Right renal pelvis (tissue), 4 donors: ENCODE measurements at places on chromosomes 16 and 17. TPM values are rescaled to one million over a fixed set of nuclear protein-coding genes. Genes with fewer than 3 reads are reported as not detected.

GAST gene
- polyA plus RNA-seq = not detected

USP43 gene
- 7.1 TPM for polyA plus RNA-seq

HBA2 gene
- polyA plus RNA-seq = 1,266 TPM

TMED6 gene
- 3.7 TPM for polyA plus RNA-seq

FAM20A gene
- polyA plus RNA-seq = 11.6 TPM

PRSS36 gene
- 1.2 TPM for polyA plus RNA-seq

KRT14 gene
- 0.23 TPM for polyA plus RNA-seq

SLX4 gene
- polyA plus RNA-seq = 4.6 TPM

CDT1 gene
- polyA plus RNA-seq = 21.9 TPM

DNA sequence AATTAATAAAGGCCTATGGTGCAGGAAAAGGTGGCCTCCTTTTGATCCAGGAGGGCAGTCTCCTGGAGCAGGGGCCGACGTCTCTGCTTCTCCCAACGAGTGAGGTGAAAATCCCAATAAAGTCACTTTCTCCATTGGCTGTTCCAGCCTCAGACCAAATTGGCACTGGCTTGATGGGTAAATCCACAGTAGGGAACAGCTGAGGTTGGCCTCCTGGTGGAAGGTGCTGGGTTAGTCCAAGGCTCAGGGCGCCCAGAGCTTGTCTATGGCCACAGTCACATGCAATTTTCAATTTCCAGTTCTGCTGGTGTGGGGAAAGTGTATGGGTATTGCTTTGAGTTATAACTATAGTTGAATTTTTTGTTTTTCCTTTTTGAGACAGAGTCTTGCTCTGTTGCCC is 79.0 kb downstream of the NETO2 start:
- no peak for DNase-seq

GRCh38 chr16:90010676-90011507 is 8.4 kb downstream of the DBNDD1 start:
- no peak for DNase-seq

- no peak for DNase-seq
These were observed 19.3 kb upstream of the FOXF1 start for GRCh38 chr16:86490859-86491639.

DNA sequence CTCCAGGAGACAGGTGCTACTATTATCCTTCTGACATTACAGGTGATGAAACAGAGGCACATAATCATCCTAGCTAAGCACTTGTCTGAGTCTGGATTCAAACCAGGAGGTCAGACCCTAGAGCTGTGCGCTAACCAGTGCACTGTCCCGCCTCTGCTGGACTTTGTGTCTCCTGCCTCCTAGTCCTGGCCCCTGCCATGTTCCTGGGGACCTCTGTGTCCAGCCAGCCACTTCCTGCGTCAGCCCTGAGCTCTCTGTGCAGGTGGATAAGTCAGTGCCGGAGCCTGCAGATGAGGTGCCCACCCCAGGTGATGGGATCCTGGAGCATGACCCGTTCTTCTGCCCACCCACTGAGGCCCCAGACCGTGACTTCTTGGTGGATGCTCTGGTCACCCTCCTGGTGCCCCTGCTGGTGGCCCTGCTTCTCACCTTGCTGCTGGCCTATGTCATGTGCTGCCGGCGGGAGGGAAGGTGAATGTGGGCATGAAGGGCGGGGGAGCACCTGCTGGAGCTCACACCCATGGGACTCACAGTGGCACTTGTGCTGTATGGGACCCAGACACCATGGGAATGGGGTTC is 4.2 kb downstream of the SGCA start:
- no peak for DNase-seq

GRCh38 chr16:88790312-88791211 is 5.5 kb upstream of the PIEZO1 start:
- DNase-seq = no peak

GRCh38 chr17:79438058-79438457 is 172.8 kb downstream of the RBFOX3 start:
- DNase-seq = no peak

DNA sequence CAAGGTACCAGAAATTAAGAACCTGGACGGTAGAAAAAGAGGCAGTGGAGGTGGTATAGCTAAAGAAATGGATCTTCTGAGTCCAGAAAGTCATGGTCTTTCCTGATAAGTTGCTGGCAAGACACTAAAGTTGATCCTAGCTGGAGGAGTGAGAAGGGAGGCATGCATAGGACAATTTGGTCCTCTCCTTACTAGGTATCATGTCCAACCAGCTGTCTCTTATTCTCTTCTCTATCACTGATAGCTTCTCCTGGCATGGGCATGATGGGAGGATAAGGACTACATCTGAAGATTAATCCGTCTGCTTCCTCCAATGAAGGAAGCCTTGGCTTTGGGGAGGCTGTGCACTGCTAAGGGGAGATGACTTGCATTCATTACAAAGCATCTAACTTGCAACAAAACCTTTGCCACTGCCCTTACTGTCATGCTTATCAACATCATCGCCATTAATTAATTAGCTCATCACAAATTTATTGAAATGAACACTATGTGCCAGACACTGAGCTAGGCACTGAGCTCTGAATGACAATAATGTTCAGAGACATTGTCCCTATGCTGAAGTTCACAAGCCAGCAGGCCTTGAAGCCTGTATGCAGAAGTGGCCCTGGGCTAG is 3.1 kb upstream of the FAM117A start:
- DNase-seq = no peak

- DNase-seq = no peak
These were observed at the start of gene SPNS2 for GRCh38 chr17:4498461-4499397. Gene SPNS2 (plus strand): TSS chr17:4498881. CDS start chr17:4499048, 167 bp downstream.

GRCh38 chr16:79898703-79899102 is 298.2 kb upstream of the MAF start:
- DNase-seq = no peak

DNA sequence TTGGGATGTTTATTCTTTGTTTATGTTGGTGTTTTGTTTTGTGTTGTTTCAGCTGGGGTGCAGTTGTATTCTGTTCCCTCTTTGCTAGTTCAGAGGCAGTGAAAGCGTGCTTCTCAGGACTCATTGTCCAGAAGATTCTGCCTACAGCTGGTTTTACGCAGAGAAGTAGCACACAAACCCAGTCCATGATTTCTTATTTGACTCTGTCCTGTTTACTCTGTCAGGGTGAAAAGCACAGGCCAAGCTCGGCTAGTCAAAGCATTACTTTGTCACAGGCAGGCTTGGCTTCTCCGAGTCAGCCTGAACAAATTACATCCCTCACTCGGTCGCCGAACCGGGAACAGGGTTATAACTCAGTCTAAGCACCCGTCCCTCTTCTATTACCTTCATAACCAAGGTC is 435.0 kb downstream of the MAF start:
- DNase-seq = no peak

DNA sequence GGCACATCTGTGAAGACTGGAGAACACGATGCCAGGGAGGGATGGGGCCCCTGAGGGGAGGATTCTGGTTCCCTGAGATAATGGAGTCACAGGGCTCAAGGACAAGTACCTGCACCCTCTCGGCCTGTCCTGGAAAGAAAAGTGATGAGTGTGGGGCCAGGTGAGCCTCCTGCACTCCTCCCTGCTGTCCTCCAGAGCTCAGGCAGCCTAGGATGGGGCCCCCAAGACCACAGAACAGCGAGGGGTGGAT is 101.3 kb upstream of the TNRC6C start:
- no peak for DNase-seq

GRCh38 chr16:85565801-85566526 is 47.2 kb upstream of the GSE1 start:
- DNase-seq = no peak

DNA sequence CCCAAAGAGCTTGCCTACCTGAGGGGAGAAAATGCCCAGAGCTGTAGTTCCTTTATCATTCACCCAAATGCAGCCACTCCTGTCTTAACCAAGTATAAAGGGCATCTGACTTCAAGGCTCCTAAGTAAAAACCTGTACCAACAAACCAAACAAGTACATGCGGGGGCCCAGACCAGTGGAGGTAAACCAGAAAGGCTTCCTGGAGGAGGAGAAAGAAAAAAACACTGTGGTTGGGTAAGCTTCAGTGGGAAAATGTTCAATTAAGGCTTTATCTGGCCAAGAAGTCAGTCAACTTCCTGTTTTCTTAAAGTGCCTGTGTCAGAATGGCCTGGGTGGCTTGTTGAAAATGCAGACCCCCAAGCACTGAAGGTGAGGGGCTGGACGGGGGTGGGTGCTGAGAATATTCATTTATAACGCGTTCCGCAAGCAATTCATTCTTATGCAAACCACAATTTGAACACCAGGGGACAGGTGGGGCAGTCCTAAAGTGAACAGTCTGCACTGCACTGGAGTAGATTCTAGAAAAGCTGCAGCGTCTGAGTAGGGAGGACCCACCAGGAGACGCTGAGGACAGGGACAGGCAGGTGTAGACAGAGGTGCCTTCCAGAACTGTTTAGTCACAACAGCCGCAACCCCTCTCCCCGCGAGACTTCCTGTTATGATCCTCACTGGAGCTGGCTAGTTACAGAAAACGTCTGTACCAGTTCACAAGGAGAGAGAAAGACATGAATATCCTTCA is 467.1 kb downstream of the SOX9 start:
- no peak for DNase-seq

DNA sequence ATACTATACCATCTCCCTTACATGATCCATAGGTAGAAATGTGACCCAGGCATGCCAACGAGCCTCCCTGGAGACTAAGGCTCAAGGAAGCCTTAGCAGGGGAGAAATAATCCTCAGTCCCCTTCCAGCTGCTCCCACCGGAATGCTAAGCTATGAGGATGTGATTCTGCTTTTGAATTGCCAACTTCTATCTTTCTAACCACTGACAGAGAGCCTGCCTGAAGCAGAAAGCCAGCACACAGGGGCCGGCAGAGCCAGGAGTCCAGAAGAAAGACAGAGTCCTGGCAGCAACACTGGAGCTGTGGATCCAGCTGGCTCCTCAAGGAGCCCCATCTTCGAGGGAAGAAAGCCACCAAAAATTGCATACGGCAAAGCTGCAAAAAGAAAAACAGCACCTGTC is 579.6 kb upstream of the CDH5 start:
- no peak for DNase-seq

GRCh38 chr17:76399175-76400172 is 15.1 kb downstream of the SPHK1 start:
- no peak for DNase-seq

GRCh38 chr16:56421313-56421712 is 4.0 kb downstream of the AMFR start:
- DNase-seq = no peak

GRCh38 chr17:49390548-49391324 is 23.9 kb downstream of the PHB1 start:
- DNase-seq = no peak

GRCh38 chr17:82250868-82251500 is 22.1 kb downstream of the SLC16A3 start:
- DNase-seq = no peak

- DNase-seq = no peak
These were observed 143.9 kb downstream of the CCDC182 start for GRCh38 chr17:57601143-57601735.

GRCh38 chr17:29115961-29116803 is 64.0 kb downstream of the MYO18A start:
- no peak for DNase-seq

DNA sequence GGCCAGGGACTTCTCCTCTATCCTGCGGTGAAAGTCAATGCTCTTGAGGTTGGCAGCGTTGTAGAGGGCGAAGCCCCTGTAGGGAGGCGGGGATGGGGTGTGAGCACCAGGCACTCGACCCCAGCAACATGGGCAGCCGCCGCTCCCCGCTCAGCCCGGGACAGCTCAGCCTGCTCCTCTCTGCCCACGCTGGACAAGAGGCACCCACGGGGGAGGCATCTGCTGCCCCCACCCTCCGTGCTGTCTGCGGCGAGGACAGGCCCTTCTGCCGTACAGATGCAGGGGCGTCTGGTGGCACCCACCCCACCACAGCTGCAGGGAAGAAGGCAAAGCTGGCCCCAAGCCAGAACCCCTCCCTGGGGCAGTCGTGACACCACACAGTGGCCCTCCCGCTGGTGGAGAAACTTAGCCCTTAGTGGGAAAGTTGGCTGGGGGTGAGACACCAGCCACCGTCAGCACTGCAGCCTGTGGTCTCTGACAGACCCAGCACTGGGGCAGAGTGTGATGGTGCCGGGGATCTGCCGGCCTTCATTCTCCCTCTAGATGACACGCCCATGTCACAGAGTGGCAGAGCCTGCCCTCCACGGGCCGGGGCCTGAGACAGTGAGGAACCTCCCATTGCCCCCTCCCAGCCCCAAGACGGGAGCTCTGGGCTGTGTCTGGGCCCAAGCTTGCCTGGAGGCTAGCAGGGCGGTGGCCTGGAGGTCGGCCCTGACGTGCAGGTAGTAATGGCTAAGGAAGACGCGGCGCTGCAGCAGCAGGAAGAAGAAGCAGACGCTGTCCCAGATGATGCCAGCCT is 19.5 kb downstream of the CTU2 start:
- DNase-seq = no peak

GRCh38 chr16:51131619-51132018 is 19.5 kb downstream of the SALL1 start:
- no peak for DNase-seq

GRCh38 chr17:35254107-35254773 is 11.4 kb downstream of the SLFN5 start:
- no peak for DNase-seq

DNA sequence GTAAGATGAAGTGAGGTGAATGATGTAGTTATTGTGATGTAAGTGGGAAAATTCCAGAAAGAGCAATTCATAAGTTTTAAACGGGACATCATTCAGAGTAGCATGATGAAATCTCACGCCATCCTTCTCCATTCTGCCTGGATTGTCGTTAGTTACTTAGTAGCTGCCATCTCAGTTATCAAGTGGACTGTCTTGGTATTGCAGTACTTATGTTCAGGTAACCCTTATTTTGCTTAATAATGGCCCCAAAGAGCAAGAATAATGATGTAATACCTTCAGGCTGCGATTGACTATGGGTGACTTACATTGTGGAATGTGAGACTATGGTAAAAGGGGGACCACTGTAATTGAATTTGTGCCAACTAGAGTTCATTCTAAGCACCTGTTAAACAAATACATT is 234.1 kb upstream of the TOM1L1 start:
- no peak for DNase-seq

DNA sequence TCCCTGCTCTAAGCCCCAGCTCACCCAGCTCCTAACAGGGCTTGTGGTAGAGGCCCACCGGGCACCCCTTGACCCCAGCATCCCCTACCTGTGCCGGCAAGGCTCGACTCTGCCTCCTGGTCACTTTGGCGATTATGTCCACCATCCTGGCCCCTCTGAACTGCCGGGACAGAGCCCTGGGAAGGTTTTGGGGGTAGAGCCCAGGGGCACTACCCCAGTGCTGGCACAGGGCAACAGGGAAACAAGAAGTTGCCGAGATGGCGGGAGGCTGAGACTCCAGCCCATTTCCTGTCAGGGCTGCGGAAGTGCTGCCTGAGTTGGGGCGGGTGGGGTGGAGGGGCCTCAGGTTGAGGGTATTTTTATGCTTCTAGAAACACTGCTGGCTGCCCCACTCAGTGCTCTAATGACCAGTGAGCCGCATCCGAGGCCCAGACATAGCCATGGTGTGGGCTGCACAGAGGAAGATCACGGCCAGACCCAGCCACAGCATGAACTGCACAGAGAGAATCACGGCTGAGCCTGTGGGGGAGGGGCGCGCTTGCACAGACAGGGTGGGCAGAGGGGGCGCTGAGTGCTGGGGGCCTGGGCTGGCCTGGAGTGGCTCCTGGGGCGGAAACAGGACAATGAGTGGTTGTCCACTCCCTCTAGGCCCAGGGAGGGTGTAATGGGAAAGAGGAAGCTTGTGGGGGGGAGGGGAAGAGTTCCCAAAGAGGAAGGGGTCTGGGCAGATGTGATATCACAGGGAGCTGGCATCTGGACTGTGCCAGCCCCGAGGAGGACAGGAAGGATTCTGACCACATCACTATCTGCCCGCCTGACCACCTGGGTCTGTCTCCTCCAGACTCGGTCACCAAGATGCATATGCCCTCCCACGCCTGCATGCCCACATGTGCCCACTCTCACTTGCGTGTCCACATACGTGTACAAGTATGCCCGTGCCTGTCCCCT is 22.3 kb downstream of the ARHGAP27 start:
- no peak for DNase-seq
